CD4-positive, alpha-beta T cell treated with Interleukin-1 beta for 1 hour (primary cell): ENCODE measurements at places on chromosomes 6 and 20.

DNA sequence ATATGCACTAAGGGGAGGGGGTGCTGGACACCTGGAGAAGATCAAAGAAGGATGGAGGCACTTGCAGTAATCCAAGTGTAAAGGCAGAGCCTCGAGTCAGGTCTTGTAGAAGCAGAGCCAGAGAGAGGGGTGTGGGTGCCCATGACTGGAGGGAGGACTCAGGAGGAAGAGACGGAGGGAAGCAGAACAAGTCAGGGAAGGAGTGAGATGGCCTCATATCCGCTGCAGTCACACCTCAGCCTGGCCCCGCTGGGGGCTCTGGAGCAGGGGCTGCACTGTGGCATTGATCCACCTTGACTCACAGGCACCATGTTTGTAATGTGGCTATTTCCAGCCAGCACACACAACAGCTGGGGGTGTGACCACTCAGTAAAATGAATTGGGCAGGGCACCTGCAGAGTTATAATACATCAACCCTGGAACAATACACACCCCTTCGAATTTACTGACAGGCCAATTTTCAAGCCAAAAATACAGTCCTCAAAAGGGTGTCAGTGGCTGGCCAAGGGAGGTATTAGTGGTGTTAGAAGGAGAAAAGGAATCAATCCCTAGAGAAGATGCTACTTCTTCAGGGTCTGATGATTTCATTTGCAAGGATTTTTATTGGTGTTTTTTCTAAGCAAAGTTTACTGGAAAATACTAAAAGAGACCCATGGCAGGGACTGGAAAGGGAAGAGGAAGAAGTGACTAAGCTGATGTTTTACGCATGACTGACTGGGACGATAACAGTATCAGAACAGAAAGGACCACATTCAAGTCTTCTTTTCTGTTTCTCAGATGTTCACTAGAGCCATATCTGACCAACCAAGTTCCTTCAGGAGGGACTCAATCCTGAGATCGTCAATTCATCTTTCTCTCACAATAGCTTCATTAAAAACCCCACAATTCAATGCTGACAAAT, 18.9 kb upstream of the NXT1 start:
- no peak for DNase-seq

- DNase-seq = no peak
Observed at GRCh38 chr6:20479060-20479459, 55.2 kb upstream of the CDKAL1 start.

DNA sequence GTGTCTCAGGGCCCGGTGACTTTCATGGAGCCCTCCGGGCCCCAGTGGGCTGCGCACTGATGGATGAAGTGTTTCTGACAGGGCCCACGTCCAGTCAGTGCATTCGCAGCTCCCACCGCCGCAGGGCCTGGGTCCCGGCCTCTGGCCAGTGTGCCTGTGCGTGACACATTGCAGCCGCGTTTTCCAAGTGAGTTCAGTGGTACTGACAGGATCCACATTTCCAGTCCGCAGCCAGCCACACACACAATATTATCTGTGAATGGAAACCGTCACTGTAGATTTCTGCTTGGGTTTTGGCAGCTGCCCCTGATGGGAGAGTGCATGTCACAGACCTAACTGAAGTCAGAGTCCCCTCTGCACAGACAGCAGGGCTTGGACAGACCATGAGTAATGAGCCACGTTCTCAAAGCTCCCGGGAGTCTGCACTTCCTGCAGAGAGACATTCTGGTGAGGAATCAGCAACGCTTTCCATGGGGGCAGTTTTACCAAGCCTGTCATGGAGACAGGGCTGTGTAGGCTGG, 171.4 kb downstream of the MYLK4 start:
- DNase-seq = no peak

- no peak for DNase-seq
Observed at GRCh38 chr6:25137916-25138232, 141.3 kb upstream of the CARMIL1 start.

- no peak for DNase-seq
Observed at GRCh38 chr6:2454180-2454579, 208.8 kb upstream of the GMDS start.

DNA sequence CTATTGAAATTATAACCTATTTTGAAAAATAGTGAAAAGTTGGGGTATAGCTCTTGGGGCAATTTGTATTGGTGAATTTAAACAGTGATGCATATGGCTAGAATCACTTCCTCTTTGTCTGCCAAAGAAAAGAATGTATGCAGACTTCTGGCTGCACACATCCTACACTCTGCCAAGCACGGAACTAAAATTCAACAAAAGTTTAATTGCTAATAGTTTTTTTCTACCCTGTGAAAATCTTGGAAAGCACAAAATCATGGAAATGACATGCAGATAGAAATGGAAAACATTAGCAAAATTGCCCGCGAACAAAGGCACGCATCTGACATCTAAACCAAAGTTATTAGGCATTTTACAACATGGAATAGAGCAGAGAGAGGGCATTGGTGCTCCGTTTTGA, 106.4 kb upstream of the PDE10A start:
- no peak for DNase-seq

- DNase-seq = no peak
Observed at GRCh38 chr6:70280400-70280853, 22.5 kb downstream of the COL9A1 start.

DNA sequence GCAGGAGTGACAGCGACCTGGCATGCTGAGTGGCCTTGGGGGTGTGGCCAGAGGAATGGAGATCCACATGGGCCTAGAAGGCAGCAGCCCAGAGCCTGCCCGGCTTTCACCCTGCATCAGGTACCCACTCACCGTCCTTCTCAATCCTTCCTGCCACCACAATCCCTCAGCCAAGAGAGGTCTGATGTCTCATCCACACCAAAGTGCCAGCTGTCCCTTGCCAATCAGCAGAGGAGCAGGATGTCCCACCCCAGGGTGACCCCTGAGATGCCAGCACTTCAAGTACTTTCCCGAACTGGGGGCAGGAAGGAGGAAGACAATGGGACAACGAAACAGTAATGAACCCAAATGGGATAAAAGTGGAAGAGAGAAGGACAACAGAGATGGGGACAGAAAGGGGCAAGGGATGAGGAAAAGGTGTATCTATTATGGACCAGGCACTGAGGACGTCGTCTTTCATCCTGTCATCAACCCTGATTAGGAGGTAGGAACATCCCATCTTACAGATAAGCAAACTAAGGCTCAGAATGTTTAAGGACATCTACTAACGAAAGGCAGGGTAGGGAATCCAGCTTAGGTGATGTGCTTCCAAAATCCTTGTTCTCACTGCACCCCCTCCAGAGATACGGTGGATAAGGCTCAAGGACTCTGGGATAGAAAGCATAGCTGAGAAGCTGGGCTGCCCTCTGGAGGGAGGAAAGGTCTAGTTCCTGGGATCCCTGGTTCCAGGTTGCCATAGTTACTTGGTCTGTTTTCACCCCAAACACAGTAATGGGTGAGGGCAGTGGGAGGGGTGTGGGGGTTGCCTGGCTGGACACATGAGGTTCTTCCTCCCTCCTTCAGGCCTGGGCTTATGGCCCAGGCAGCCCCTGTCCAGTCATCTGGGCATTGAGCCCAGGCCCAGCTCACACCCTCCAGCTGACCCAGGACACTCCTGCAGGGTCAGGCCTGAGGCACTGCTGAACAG, 4.5 kb upstream of the TNXB start:
- peak; percentile 24 for DNase-seq

- DNase-seq = no peak
Observed at GRCh38 chr20:43944653-43945235, 30.1 kb downstream of the TOX2 start.

- DNase-seq = no peak
Observed at GRCh38 chr6:329888-330691, 37.8 kb downstream of the DUSP22 start.

GRCh38 chr6:132733814-132734213, 20.0 kb upstream of the VNN1 start:
- DNase-seq = no peak

DNA sequence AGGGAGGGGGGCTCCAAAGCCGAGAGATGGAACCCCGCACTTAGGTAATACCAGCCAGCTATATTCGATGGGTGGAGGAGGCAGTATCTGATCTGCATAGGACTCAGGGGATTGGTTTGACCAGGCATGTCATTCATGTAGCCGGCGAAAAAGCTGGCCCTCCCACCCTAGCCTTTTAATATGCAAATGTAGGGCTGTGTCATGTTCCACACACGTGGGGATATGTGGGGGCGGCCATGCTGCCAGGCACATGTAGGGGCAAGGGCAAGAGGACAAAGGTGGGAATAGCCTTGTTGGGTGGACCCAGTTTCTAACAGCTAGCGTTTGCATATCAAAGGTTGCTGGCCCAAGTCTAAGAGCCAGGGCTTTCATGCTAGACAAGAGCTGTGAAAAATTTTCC, 39.1 kb upstream of the DDR1 start:
- no peak for DNase-seq

DNA sequence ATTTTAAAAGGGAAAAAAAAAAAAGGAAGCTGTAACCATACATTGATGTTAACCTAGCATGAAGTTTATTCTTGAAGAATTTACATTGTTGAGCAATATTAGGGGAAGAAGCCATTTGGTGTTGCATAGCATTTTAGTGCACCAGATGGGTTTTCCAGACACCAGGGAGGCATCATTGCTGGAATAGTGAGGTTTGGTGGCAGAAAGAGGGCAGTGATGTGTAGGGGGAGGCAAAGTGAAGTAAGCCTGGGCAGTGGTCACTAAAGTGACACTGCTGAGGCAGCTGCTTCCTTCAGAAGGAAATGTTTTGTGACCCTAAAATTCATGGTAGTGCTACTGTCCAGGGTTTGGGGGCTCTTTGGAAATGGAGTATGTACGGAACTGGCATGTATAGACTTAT, 2.6 kb downstream of the TOMM6 start:
- DNase-seq = no peak

DNA sequence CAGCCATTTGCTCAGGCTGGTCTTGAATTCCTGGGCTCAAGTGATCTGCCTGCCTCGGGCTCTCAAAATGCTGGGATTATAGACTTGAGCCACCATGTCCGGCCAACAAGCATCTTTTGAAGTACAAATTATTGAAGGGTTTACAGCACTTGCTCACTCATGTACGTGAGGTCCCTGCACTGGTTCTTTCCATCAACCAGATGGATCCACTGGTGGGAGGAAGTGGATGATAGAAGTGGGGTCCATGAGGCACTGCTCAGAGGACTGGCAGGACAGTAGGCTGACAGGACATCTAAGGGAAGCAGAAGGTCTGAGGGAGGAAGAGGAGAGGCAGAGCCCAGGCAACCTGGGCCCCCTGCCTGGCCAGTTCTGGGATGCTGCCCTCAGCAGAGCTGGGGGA, 109.2 kb upstream of the NXT1 start:
- DNase-seq = no peak

- DNase-seq = no peak
Observed at GRCh38 chr6:12545619-12546409, 170.8 kb upstream of the PHACTR1 start.

GRCh38 chr20:58555078-58555765, 40.0 kb upstream of the APCDD1L start:
- no peak for DNase-seq

DNA sequence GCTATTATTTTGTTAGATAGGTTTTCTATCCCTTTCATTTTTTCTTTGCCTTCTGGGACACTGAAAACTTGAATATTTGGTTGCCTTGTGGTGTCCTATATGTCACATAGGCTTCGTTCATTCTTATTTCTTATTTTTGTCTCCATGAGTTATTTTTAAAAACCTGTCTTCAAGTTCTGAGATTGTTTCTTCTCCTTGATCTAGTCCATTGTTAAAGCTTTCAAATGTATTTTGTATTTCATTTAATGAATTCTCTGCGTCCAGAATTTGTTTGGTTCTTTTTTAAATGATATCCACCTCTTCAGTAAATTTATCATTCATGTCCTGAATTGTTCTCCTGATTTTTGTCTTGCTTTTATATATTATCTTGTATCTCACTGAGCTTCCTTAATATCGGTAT, 243.2 kb upstream of the BMP2 start:
- DNase-seq = no peak

DNA sequence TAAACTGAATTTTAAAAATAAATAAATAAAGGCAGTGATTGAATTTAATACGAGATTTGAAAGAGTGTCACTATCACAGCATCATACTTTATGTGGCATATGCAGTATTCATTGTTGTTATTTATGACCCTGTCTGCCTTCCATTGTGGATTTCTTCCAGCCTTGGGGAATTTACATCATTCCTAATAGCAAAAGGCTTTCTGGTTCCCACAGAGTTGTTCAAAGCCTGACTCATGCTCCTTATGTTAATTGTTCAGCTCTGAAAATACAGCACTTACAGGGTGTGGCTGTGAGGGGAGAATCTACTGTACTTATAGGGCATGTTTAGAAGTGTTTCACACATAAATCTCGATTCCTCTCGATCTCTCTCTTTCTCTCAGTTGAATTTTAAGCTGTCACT, 54.4 kb downstream of the JAG1 start:
- DNase-seq = no peak

DNA sequence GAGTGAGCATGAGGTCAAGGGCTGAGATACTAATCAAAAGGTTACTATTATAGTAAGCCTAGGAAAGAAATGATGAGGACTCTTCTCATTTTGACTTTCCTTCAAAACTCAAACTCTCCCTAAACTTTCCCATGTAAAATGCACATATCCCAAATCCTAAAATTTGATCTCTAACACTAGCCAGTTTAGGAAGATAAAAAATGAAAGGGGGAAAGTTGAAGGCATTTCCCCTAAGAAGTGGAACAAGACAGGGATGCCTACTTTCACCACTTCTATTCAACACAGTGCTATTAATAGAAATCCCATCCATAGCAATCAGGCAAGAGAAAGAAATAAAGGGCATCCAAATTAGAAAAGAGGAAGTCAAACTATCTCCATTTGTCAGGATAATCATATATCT, 2.9 kb upstream of the CALHM5 start:
- no peak for DNase-seq

DNA sequence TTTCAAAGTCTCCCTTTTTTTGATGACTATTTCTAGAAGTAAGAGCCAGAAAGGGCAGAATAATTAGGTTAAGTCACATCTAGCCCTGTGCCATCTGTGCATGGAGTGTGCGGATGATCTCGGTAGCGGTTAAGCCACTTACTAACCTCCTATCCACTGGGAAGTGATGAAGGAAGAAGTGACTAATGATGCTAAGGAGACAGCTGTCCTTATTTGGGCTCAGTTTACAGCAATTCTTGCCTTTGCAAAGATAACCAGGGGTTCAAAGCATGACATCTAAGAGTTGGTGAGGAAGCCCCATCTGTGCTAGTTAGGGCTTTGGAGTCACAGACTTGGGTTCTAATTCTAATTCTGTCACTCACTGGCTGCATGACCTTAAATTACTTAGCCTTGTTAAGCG, 62.4 kb upstream of the RREB1 start:
- DNase-seq = no peak
